ENCODE measurements at places on chromosomes 1 and 21.
A peak's percentile ranks its signal among the peaks of the same experiment; 100 is the strongest.

GRCh38 chr21:35041122-35041521 lies 8.0 kb downstream of the RUNX1 start:
- no peak for DNase-seq

DNA sequence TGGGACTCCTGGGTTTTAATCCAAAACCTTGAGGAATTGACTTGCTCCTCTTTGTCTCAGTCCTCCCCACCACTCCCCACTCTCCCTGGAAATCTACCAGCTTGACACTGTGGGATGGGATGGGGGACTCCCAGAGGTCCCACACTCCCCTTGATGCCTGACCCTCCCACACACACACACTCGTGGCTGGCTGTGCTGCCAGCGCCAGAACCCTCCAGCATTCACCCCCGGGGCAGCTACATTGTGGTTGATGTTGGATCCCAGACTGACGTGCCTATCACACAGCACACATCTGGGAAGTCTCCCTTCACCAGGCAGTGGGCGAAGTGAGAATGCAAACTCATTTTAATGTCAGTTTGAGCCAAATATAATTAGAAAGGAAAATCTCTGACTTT lies 10.0 kb downstream of the KIRREL1 start:
- DNase-seq, result no peak

DNA sequence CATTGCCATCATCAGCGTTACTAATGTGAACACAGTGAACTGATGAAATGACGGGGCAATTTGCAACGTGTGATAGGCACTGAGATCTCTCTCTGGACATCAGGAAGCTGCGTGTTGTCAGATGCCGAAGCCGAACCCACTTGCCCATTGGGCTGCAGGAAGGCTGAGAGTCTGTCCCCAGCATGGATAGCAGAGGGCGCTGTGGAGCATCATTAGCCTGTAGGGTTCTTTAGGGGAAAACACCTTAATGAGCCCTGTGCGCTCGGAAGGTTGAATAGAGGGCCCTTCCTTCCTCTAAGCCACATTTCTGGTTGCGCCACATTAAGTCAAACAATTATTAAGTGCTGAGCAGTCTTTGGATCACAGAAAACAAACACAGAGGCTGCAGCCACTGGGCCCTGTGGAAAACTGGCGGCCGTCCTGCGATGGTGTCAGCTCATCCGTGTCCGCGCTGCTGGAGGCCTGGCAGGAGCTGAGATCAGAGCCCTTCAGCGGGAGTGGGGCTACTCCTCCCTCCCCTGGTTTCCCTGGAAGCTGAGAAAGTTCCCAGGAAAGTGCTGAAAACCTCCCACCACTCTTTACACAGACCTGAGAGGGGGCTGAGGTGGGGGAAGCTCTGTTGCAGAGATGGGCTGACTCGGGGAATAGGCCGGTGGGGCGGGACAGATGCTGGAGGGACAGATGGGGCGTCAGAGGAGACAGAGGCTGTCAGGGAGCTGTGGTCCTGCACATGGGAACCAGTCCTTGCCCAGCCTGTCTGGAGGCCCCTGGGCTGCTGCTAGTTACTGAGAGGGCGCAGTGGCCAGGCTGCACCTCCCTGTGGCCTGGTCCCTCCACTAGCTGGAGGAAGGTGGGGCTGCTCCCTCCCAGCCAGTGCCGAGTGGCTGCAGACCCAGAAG lies 12.7 kb downstream of the TFF2 start:
- DNase-seq, result peak; percentile 82

- DNase-seq, result no peak
Measured at GRCh38 chr1:96837781-96838216, 116.2 kb downstream of the PTBP2 start.

- DNase-seq, result no peak
Measured at GRCh38 chr1:17642943-17643342, 103.4 kb downstream of the ARHGEF10L start.

- DNase-seq, result no peak
Measured at GRCh38 chr1:179055937-179056336, 25.9 kb upstream of the TOR3A start.

GRCh38 chr21:21109736-21110135 lies 111.5 kb downstream of the NCAM2 start:
- DNase-seq, result no peak

GRCh38 chr21:41226853-41227252 lies 58.9 kb downstream of the BACE2 start:
- no peak for DNase-seq

- DNase-seq, result no peak
Measured at GRCh38 chr1:159835356-159835755, 8.7 kb downstream of the SLAMF8 start.

- no peak for DNase-seq
Measured at GRCh38 chr1:16607433-16607851, 5.9 kb downstream of the NBPF1 start.

DNA sequence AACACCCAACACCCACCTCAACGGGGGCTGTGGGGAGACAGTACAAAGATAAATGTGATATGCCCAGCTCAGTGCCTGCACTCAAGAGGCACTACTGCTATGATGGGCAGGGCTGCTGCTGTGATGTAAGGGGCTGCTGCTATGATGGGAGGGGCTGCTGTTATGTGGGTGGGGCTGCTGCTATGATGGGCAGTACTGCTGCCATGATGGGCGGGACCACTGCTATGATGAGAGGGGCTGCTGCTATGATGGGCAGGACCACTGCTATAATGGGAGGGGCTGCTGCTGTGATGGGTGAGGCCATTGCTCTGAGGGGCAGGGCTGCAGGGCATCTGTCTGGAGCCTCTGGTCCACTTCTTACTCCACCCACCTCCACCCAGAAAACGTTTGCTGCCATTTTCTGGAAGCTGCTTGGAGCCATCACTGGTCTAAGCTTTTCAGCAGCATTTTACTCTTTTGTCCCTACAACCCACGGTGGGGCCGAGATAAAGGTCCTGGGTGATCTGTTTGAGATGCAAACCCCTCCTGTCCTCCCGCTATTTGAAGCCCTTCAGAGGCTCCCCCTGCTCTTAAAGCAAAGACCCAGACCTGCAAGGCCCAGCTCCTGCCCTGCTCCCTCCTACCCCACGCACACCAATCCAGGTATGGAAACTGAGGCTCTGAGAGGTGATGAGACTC lies 656.9 kb downstream of the PTPRU start:
- no peak for DNase-seq

DNA sequence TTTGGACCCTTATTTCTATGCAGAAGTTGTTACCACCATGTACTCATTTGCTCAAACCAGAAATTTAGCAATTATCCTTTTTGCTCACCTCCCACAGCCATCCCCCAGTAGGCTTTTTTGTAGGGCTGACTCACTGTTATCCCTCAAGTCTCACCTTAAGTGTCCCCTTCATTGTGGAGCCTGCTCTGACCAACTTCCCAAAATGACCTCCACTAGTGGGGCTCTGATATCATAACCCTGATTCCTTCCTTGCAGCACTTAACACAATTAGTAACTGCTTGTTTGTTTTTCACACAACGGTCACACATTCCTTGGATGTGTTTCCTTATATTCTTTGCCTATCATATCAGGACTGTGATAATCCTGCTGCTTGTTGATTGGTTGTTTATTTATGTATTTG lies 76.7 kb downstream of the PATJ start:
- DNase-seq, result no peak

GRCh38 chr1:203274603-203275381 lies 30.5 kb upstream of the BTG2 start:
- no peak for DNase-seq

GRCh38 chr21:28580585-28580984 lies 412.1 kb downstream of the LTN1 start:
- no peak for DNase-seq

DNA sequence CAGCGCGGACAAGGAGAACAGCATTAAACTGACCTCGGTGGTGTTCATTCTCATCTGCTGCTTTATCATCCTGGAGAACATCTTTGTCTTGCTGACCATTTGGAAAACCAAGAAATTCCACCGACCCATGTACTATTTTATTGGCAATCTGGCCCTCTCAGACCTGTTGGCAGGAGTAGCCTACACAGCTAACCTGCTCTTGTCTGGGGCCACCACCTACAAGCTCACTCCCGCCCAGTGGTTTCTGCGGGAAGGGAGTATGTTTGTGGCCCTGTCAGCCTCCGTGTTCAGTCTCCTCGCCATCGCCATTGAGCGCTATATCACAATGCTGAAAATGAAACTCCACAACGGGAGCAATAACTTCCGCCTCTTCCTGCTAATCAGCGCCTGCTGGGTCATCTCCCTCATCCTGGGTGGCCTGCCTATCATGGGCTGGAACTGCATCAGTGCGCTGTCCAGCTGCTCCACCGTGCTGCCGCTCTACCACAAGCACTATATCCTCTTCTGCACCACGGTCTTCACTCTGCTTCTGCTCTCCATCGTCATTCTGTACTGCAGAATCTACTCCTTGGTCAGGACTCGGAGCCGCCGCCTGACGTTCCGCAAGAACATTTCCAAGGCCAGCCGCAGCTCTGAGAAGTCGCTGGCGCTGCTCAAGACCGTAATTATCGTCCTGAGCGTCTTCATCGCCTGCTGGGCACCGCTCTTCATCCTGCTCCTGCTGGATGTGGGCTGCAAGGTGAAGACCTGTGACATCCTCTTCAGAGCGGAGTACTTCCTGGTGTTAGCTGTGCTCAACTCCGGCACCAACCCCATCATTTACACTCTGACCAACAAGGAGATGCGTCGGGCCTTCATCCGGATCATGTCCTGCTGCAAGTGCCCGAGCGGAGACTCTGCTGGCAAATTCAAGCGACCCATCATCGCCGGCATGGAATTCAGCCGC lies 2.5 kb downstream of the S1PR1 start:
- DNase-seq, result peak; percentile 33

DNA sequence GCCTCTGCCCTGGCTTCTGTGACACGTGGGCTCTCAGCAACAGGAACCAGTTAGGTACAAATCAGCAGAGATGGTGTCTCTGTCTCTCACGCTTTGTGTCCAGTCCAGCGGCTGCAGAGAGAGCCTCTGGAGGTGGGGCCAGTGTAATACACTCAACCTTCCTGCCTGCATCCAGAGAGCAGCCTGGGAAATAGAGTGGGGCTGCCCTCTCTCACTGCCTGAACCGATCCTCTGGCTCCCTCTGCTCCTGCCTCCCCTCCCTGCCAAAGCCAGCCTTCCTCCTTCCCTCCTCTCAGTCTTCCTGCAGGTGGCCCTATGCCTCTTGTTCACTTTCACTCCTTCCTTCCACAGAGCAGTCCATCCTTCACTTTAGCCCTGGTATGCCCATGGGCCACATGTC lies at the start of gene ZNF648:
TSS of gene ZNF648 (minus strand) at position 119 of the 400 bp plus-strand sequence. CDS start 3,702 bp downstream, outside the sequence.
- DNase-seq, result no peak

GRCh38 chr1:202014060-202014459 lies 3.7 kb downstream of the ELF3 start:
- no peak for DNase-seq

DNA sequence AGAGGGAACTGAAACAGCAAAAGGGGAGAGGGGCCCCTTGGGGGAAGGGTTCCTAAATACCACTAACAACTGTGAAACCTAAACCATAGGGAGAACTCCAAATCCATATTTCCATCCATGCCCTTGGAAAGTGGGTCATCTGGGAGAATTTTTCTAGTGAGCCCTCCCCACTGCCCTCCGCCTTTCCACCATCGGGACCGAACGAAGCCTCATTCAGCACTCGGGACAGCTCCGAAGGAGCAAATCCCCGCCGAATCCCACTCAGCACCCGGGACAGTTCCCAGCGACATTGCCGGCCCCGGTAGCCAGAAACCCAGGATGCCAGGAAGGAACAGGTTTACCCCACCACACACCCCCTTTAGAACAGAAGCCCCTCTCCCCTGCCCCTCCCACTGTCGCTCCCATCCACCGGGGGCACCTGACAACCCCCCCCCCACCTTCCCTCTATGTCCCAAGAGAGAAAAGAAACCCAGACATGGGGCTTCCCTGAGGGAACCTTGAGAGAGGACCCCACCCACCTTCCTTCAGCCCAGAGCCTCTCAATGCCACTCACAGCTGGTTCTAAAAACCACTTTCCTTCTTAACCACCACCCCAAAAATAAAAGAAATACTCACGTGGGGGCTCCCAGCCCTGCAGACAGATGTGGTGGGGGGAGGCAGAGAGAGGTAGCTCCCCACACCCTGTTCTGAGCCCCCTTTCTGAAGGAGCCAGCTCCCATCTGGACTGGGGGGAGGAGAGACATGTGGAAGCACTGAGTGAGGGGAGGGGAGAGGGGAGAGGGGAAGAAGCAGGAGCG lies 4.5 kb downstream of the DLGAP3 start:
- peak; percentile 33 for DNase-seq

GRCh38 chr1:154806333-154806732 lies 63.7 kb downstream of the KCNN3 start:
- DNase-seq, result no peak

- DNase-seq, result no peak
Measured at GRCh38 chr1:18915341-18915740, 13.0 kb upstream of the ALDH4A1 start.

DNA sequence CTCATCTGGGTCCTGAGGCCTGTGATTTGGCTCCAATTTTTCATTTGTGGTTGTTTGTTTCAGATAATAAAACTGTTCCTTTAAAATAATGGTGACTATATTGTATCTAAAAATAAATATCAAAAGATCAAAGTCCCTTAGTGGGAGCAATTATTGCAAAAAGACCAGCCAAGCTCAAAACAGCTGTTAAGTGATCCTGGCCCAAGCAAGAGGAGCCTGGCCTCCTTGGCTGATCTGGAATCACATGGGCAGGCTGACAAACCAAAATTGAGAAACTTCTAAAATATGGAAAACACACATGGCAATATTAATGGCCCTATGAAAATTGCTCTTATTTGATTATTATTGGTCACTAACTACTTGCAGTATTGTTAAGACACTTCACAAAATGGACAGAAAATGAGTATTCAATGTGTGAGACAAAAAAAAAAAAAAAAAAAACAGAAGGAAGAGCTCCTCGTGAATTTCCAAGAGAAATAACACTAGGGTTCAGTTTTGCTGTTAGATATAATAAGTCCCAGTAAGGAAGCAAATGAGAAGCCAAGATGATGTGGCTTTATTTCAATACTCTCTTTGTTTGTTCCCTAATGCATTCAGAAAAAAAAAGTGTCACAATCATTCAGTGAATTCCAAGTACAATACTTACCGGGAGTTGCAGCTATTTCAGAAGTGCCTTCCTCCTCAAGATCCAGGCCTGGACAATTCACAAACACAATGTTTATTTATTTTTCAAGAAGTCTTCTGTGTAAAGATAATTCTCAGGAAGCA lies 105.1 kb downstream of the SEC16B start:
- no peak for DNase-seq

DNA sequence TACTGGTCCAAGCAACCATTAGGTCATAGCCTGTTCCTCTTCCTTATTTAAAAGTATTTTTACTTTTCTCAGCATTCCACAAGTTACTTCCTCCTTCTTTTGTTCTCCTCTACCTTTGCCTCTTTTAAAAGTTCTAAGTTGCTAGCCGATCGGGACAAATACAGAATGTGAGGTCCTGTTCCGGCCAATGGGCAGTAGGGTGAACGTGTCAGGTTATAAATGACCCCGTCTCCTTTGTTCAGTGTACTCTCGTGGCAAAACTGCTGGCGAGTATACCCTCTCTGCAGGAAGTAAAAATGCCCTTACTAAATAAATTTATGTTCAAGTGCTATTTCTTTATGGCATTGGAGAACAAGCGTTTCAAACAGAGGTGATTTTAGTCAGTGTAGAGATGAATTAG lies 2.5 kb downstream of the ADCY10 start:
- no peak for DNase-seq

- DNase-seq, result no peak
Measured at GRCh38 chr1:247114351-247115140, 10.4 kb upstream of the ZNF669 start.

GRCh38 chr1:86788300-86789206 lies 84.2 kb downstream of the SH3GLB1 start:
- no peak for DNase-seq

All from activated CD4-positive, alpha-beta T cell treated with anti-CD3 and anti-CD28 coated beads for 24 hours (primary cell).